ENCODE measurements at places on chromosomes 11 and 22.

DNA sequence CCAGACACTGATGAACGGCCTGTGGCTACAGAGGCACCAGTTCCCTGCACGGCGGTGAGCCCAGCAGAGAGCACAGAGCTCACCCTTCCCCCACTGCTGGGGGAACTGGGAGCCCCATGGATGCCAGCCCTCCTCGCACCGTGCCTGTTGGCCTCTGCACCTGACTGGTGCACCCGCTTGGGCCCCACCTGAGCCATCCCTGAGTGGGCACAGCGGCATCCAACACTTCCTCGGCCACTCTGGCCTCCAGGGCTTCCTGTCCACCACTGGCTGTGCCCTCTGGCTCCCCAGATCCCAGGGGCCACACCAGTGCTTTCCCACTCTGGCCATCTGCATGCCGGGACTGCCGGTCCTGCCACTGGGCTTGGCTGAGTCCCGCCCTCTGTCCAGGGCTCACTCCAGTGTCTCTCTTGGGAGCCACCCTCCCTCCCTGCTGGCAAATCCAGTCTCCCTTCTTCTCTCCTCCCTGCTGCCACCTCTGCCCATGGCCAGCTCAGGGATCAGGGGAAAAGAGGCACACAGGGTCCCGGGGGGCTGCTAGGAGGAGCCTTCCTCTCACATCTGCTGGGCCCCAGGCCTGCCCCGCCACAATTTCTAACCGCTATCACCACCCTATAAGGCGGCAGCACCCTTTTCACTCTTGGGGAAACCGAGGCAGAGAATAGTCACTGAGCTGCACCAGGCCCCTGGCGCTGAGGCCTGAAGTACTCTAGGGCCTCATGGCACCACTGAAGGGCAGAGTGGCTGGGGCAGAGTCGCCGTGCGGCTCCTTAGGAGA is 33.0 kb downstream of the GNB1L start:
- DNase-seq = peak; percentile 58

DNA sequence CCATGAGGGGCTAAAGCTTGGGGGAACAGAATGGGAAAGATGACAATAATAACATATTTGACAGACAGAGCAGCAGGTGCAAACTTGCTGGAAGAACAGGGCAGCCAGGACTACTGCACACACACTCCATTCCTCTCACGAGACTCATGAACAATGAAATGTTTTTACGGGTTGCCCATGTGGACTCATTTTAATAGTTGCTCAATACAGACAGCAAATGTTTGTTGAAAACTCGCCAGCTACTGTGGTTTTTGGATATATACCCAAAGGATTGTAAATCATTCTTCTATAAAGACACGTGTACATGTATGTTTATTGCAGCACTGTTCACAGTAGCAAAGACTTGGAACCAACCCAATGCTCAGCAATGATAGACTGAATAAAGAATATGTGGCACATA is 10.3 kb downstream of the SYT13 start:
- DNase-seq = no peak

DNA sequence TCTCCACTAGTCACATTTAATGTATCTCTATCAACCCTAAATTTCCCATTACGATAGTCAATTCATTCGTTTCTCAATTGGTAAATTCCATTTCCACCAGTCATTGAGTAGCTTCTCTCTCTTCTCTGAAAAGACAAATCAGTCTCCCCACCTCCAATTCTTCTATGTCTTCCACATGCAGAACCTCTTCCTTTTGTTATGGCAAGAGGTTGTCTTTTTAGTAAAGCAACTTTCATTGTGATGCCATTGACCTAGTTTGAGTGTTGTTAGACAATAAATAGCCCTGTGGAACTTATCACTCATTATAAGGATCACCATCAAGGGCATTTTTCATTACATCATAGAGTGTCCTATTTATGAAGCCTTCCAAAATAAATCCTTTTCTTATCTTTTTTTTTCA is 340.9 kb downstream of the LRRC4C start:
- no peak for DNase-seq

- no peak for DNase-seq
These were observed 7.3 kb downstream of the GRAP2 start for GRCh38 chr22:39908136-39908535.

GRCh38 chr11:78564490-78565467 is 9.9 kb downstream of the NARS2 start:
- DNase-seq = no peak

- peak; percentile 76 for DNase-seq
These were observed 1.5 kb upstream of the ALDH3B1 start for GRCh38 chr11:68008381-68009337.

- no peak for DNase-seq
These were observed 6.8 kb upstream of the CDKN1C start for GRCh38 chr11:2892215-2892966.

Data from suprapubic skin (tissue), 4 donors.